ENCODE measurements at places on chromosomes 2 and 18. TPM values are rescaled to one million over a fixed set of nuclear protein-coding genes. Genes with fewer than 3 reads are reported as not detected.
A peak's percentile ranks its signal among the peaks of the same experiment; 100 is the strongest.

LOXL3 gene
- total RNA-seq, result 22.4 TPM

MREG gene
- total RNA-seq, result 28.4 TPM

- no peaks in the 10 kb centered on the region for H3K36me3 ChIP-seq
- no peak for DNase-seq
- H3K27ac ChIP-seq, result no peak overlapping the region
- H3K4me1 ChIP-seq, result no peaks in the 10 kb centered on the region
- no peak overlapping the region for H3K4me3 ChIP-seq
Observed at GRCh38 chr2:139514951-139515350, 734.8 kb upstream of the NXPH2 start.

DNA sequence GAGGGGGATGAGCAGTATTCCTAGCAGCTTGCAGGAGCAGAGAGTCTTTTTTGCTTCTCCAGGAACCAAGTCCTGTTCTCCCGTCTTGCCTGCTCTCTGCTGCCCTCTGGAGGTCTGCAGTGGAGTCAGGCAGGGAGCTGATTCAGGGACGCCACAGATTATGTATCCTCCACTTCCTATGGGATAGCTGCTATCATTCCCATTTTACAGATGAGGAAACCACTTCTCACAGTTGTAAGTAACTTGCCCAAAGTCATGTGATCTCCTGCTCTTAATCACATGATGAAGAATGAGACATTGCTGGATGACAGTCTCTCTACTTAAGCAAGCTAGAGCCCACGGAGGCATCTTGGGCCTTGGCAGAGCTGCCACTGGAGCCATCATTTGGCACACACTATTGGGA, 8.3 kb downstream of the SLC4A5 start:
- no peaks in the 10 kb centered on the region for H3K36me3 ChIP-seq
- H3K27me3 ChIP-seq, result no peaks in the 10 kb centered on the region
- peak; percentile 90 for DNase-seq
- no peaks in the 10 kb centered on the region for H3K4me1 ChIP-seq
- no peak overlapping the region for H3K27ac ChIP-seq
- H3K4me3 ChIP-seq, result no peak overlapping the region

GRCh38 chr2:240568678-240569522, 616 bp downstream of the RNPEPL1 start:
- H3K4me3 ChIP-seq, result peak overlapping the region; percentile 42
- DNase-seq, result no peak
- peaks cover 14% of the 10 kb centered on the region for H3K4me1 ChIP-seq
- H3K27me3 ChIP-seq, result peaks cover 34% of the 10 kb centered on the region
- no peaks in the 10 kb centered on the region for H3K36me3 ChIP-seq

- H3K4me3 ChIP-seq, result no peak overlapping the region
- DNase-seq, result no peak
- peaks cover 8% of the 10 kb centered on the region for H3K36me3 ChIP-seq
- no peaks in the 10 kb centered on the region for H3K27me3 ChIP-seq
Observed at GRCh38 chr2:233463586-233463985, 103.0 kb downstream of the USP40 start.

DNA sequence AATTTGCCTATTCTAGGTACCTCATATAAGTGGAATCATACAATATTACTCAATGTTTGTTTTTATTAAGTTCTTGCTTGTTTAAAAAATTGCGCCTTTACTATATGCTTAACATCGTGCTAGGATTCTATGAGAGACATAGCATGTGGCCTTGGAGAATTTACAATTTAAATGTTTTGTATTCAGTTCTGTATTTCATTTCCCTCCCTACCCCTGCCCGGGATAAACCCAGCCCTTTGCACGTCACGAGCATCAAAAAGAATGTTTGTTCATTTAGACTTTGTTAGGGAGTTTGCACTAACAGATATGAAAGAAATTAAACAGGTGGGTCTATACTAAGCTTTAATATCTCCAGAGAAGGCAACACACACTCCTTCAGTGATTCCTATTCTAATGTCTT, 75.7 kb downstream of the C18orf54 start:
- DNase-seq, result no peak
- H3K27ac ChIP-seq, result no peak overlapping the region
- H3K4me1 ChIP-seq, result no peaks in the 10 kb centered on the region
- no peaks in the 10 kb centered on the region for H3K27me3 ChIP-seq
